Activated naive CD8-positive, alpha-beta T cell treated with anti-CD3 and anti-CD28 coated beads, Interleukin-2, amount 10 ng/mL, durations not matched to agents 7 days and 5 days (primary cell): ENCODE measurements at places on chromosomes 3 and 15. TPM values are rescaled to one million over a fixed set of nuclear protein-coding genes. Genes with fewer than 3 reads are reported as not detected.
A peak's percentile ranks its signal among the peaks of the same experiment; 100 is the strongest.

The MCF2L2 gene
- total RNA-seq = 8.2 TPM

The FAM81A gene
- 2.2 TPM for total RNA-seq

The BCL2A1 gene
- 34.6 TPM for total RNA-seq

The TMC3 gene
- not detected for total RNA-seq

The MEGF11 gene
- not detected for total RNA-seq

The NUDT16 gene
- 12.4 TPM for total RNA-seq

The C3orf49 gene
- not detected for total RNA-seq

The MASP1 gene
- total RNA-seq = not detected

The XCR1 gene
- not detected for total RNA-seq

The FSD2 gene
- not detected for total RNA-seq

The ZNF662 gene
- total RNA-seq = 2.2 TPM

The GOLGA6L10 gene
- 4.2 TPM for total RNA-seq

DNA sequence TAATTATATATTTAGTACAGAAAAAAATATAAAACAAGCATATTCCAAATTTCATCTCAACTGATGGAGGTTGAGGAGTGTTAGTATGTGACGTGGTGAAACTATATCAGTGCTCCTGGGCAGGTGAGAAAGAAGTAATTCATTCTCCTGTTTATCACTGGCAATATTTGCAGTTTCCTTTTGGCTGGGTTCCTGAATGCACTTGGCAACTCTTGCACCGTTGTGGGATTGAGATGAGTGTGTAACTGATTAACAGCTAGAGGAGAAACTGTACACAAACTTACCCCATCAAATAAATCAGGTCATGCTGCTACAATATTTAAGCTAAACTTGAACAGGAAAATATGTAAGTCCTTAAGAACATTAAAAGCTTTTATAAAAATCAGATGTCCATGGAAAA is 2.1 kb upstream of the ATP13A4 start:
- DNase-seq = no peak

GRCh38 chr3:113802795-113803455 is 35.7 kb upstream of the GRAMD1C start:
- DNase-seq = no peak

- no peak for DNase-seq
Observed at GRCh38 chr3:71245971-71246880, 337.3 kb downstream of the FOXP1 start.

DNA sequence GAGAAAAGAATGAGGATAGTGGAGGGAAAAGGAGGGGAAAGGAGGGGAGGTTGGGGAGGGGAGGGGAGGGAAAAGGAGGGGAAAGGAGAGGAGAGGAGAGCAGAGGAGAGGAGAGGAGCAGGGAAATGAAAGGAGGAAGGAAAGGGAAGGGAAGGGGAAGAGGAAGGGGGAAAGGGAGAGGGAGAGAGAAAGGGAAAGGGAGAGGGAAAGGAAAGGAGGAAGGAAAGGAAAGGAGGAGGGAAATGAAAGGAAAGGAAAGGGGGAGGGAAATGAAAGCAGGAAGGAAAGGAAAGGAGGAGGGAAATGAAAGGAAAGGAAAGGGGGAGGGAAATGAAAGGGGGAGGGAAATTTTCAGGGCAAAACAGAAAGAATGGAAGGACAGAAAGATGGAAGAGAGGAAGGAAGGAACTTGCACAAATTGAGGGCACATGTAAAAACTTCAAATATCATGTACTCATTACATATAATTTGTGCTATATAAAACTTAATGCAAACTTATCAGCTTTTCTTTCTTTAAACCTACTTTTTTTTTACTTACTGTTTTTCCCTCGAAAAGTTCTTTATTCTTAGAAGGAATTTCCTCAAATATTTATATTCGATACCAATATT is 148.0 kb downstream of the ZBTB20 start:
- DNase-seq = no peak

GRCh38 chr3:171977860-171978259 is 61.5 kb upstream of the FNDC3B start:
- no peak for DNase-seq

- DNase-seq = no peak
Observed at GRCh38 chr3:37163262-37164015, 10.9 kb downstream of the LRRFIP2 start.

- no peak for DNase-seq
Observed at GRCh38 chr3:4836516-4836915, 142.7 kb upstream of the BHLHE40 start.

DNA sequence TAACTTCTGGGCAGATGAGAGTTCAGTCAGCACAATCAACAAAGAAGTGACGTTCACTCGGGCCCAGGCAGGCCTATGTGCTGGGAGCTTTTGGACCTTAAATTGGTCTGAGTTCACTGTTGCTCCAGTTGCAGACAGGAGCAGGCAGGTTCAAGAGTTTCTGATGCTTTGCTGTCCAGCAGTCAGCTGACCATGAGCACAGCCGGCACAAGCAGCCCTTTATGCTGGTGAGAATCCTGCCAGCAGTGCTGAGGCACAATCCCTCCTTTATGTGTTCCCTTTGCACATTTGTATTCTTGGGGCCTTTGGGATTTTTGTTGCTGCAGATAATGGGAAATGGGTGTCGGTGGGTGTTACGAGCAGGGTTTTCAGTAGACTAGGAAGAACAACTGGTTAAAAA is 81.2 kb upstream of the GOLGA8J start:
- no peak for DNase-seq

DNA sequence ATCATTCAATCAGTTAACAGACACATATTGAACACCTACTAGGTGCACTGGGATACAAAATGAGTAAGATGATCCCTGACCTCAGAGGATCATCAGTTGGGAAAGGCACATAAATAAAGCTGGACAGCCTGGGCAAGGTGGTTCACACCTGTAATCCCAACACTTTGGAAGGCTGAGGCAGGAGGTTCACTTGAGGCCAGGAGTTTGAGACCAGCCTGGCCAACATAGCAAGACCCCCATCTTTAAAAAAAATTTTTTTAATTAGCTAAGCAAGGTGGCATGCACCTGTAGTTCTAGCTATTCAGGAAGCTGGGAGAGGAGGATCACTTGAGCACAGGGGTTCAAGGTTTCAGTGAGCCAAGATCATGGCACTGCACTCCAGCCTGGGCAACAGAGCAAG is 3.7 kb upstream of the KLHL24 start:
- no peak for DNase-seq

DNA sequence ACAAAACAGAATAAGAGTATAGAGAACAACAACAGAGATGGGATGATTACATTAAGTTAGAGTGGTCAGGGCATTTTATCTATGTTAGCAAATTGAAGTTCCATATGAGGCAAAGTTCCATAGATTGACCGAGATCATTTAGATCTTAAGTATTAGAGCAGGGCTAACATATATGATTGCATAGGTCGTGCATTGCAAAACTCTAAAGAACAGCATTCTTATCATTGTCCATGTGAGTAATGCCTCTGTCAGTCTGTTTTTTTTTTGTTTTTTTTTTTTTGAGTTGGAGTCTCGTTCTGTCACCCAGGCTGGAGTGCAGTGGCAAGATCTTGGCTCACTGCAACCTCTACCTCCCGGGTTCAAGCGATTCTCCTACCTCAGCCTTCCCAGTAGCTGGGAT is 341.7 kb upstream of the KCNH8 start:
- no peak for DNase-seq

DNA sequence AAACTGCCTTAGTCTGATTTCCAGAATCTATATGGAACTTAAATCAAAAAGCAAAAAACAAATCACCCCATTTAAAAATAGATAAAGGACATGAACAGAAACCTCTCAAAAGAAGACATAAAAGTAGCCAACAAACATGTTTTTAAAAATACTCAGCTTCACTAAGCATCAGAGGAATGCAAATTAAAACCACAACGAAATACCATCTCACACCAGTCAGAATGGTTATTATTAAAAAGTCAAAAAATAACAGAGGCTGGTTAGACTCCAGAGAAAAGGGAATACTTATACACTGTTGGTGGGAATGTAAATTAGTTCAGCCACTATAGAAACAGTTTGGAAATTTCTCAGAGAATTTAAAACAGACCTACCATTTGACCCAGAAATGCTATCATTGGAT is 367.9 kb downstream of the ZIC4 start:
- DNase-seq = no peak

DNA sequence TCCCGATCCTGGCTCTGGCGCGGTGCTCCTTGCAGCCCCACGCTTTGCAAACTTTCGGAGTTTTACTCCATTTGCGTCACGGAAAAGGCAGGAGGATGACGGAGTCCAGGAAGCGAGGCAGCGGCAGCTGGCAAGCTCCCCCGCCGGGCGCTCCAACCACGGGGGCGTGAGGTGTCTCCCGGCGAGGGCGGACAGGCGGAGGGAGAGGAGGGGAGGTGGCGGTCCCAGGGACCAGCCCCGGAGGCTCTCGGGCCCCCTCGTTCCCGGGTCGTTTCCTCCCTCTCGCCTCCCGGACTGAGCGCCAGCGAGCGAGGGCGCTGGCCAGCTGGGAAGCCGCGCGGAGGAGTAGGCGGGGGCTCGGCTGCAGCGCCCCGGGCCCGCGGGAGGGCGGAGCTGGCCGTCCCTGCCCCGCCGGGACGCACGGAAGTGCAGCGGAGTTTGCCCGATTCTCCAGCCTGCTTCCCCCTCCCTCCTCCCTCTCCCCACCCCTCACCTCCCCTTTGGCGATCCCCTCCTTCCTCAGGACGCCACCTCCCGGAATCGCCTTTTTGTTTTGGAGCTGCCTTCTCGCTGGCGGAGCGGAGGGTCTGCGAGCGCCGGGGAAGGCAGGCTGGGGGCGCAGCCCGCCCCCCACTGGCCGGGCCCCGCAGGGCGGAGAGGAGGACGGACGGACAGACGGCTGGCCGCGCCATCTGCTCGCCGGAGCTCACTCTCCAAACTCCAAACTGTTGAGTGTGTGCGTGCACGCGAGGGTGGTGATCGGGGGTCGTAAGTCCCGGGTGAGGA is at the start of gene SNX33:
Gene SNX33, plus strand, starts transcription at position 543 of the 786 bp plus-strand sequence. CDS start 1,191 bp downstream, outside the sequence.
- DNase-seq = peak; percentile 69

DNA sequence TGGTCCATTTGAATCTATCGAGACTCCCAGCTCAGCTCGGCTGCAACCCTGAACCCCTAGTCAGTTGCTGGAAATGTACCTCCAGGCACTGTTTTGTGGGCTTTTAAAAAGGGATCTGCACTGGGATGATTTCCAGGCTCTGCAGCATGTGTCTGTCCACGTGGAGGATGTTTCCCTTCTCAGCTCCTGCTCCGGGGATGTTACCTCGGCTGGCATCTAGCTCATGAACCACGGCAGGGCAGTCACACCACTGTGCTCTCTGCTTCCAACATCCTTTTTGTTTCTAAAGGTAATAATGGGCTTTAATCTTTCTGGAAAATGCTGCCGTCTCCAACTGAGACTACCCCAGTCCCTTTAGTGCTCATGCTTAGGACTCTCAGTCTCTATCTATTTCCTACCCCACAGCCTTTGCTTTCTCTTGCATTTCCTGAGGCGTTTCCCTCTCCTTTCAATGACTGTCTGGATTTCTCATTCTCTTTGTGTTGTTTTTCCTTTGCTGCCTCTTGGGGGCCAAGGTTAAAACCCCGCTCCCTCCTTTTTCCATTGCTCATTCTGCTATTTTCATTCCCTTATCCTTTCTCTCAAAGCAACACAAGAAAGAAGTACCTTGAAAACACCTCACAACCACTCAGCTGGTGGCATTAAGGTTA is 42.9 kb upstream of the AKAP13 start:
- DNase-seq = no peak

GRCh38 chr3:69058180-69058946 is 6.2 kb upstream of the TMF1 start:
- DNase-seq = no peak

GRCh38 chr15:48532946-48533345 is 112.6 kb downstream of the FBN1 start:
- no peak for DNase-seq

DNA sequence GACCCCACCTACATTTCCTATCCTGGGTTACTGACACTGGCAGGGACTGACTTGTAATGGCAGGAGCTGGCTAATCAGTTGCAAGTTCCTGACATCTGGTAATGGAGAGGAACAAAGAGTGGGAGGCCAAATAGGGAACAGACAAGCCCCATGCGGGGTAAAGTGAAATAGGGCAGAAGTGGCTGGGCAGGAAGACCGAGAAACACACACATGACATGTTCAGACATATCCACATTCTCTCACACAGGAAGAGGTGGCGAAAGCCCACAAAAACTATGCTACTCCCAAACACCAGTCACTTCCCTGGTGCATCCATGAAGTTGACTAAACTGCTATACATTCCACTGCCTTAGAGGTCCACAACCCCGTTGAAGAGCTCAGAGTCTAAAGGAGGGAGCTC is 394.1 kb upstream of the TBL1XR1 start:
- no peak for DNase-seq

DNA sequence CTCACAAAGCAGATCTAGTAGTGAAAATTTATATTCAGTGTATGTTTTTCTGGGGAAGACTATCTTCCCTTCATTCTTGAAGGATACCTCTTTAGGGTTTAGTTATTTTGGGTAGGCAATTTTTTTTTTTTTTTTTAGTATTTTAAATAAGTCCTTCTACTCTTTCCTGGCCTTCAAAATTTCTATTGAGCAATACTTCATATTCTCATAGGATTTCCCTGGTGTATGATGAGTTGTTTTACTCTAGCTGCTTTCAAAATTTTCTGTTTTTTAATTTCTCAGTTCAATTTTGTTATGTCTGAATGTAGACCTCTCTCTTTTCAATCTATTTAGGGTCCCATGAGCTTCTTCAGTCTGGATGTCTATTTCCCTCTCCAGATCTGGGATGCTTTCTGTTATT is 74.3 kb upstream of the PLSCR4 start:
- no peak for DNase-seq

DNA sequence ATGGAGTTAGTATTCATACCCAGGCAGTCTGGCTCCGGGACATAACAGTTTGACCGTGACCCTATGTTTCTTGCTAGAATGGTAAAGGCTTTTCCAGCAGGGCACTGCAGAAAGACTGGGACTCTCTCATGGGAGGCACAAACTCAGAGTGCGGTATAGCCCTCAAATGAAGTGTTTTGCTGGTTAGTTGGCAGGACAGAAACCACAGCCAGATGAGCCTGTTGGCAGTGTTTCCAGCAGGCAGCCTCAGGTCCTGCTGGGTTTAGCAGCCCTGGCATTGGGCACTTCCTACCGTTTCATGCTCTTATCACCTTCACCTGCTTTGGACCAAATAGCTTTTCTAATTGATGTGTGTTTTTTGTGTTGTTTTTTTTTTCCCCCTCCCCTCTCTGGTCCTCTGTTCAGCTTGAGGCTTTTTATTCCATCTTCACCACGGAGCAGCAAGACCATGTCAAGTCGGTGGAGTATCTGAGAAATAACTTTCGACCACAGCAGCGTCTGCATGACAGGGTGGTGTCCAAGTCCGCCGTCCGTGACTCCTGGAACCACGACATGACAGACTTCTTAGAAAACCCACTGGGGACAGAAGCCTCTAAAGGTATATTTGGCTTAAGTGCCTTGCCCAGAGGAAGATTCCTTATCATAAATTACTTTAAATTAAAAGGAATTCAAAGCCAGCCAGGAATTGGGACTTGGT is 205.6 kb downstream of the FEZF2 start:
- no peak for DNase-seq

GRCh38 chr3:52279596-52279995 is 1.1 kb upstream of the WDR82 start:
- no peak for DNase-seq

DNA sequence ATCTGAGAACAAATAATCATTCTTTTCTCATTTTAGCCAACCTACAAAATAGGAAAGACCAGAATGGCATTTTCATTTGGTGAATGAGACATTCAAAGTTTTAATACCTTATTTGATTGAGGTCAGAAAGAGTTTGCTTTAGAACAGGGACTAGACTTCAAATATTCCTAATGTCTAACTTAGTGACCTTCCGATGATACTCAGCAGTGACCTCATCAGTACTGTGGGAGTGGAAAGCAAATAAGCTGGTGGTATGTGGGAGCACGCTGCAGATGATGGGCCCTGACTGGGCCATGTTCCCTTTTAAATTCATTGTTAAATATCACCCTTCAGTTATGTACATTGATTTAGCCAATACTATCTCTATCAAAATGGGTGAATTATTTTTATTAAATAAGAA is 223.3 kb downstream of the P3H2 start:
- no peak for DNase-seq
